ENCODE measurements at places on chromosomes 12 and 14.

GRCh38 chr14:56088941-56089340 lies 29.3 kb upstream of the PELI2 start:
- DNase-seq: no peak

GRCh38 chr12:32761716-32762115 lies 6.0 kb upstream of the YARS2 start:
- no peak for DNase-seq

- peak; percentile 99 for DNase-seq
These were observed 104.5 kb upstream of the MED13L start for GRCh38 chr12:116381744-116382685.

- peak; percentile 90 for DNase-seq
These were observed 250.8 kb downstream of the SLC6A15 start for GRCh38 chr12:84661786-84662185.

DNA sequence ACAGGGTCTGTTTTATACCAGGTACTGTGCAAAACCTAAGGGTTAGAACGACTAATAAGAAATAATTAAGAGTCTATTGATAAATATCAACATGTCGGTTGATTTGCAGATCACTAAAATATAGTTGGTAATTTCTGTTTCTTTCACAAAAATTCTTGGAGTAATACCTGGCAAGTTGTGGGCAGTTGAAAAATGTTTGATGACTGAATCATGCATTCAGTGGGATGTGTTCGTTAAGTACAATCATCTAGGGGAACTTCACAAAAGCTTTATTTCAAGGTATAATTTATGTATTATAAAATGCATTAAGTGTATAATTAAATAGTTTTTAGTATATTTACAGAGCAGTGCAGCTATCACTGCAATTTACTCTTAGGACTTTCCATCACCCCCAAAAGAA lies 120.0 kb downstream of the KCNA5 start:
- peak; percentile 35 for DNase-seq

DNA sequence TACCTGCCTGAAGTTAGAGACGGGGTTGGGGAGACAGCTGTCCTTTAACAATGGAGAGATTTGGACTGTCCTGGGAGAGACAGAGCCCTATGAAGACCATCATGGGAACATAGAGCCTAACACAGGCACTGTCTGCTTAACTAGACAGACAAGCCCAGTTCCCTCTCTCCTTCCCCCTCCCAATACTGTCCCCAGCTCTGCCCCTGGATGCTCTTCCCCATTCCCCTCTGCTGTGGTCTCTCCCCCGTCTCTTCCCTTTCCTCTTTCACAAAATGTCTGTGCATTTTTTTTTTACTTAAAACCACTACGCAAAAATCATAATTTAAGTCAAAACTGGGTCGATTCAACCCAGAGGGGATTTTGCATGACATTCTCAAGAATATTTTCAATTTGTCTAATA lies 232.9 kb downstream of the CHST11 start:
- no peak for DNase-seq

DNA sequence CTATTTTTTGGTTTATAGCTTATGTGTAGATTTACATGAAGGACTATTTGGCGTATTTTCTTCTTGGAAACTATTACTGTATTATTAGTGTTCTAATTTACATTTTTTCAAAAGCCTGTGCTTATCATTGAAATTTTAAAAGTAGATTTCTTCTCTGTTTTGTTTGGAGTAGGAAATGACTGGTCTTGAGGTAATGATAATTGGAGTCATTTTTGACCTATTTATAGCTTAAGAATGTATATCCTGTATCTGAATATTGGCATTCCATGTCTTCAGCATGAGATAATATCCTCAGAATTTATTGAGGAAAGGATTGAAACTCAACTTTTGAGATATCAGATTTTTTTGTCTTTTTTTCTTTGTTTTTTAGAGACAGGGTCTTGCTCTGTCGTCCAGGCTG lies 193.4 kb downstream of the ERC1 start:
- DNase-seq: peak; percentile 50

GRCh38 chr12:80551897-80552296 lies 107.9 kb downstream of the PTPRQ start:
- DNase-seq: peak; percentile 98

GRCh38 chr12:65323070-65323469 lies 44.6 kb downstream of the MSRB3 start:
- no peak for DNase-seq

DNA sequence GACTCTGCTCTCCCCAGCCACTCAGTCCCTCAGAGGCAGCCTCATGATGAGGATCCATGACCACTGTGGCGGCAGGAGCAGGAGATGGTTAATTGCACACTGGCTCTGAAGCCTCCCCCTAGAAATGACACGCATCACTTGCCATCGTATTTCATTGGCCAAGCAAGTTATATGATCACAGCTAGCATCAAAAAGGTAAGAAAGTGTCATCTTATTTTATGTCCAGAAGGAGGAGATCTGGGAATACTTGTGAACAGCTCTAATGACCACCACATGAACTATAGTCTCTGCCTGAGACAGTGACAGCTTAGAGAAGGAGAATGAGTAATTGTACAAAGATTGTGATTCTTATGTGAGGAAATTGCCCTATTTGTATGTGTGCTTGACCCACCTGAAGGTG lies 363.4 kb downstream of the NUAK1 start:
- peak; percentile 74 for DNase-seq

GRCh38 chr14:104361101-104361591 lies 218.4 kb upstream of the C14orf180 start:
- no peak for DNase-seq

GRCh38 chr14:95575840-95576473 lies 41.1 kb downstream of the GLRX5 start:
- no peak for DNase-seq

DNA sequence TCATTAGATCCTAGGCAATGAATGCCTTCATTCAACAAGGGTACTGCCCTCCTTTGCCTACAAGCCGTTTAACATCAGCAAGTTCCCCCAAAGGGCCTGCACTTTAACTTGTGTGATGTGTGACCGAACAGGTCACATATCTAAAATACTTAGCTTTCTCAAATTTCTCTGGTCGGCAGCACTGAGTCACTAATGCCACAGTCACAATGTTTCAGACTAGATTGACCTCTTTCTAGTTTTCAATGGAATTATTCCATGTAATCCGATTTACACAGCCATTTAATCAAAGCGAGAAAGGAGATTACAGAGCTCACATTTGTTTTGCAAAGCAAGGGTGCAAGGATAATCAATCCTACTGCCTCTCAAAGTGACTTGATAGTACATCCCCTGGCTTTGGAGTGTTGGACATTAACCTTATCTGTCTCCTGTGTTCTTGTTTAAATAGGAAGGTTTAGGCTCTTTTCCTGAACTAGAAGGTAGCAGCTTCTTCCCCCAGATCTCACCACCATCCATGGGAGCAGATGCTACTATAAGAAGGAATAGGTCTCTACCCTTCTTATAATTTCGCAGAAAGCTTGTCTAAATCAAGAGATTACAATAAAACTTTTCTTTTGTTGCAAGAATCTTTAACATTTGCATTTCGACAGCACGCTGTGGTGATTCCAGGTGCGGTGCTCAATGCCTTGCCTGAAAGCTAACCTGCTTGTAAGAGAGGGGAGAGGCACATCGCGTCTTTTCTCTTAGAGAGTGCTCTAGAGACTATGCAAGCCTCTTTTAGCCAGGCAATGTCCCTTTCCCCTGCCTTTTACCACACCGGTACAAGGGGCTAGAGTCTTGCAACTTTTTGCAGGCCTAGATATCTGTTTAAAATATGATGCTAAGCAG lies 1.8 kb downstream of the KITLG start:
- no peak for DNase-seq

DNA sequence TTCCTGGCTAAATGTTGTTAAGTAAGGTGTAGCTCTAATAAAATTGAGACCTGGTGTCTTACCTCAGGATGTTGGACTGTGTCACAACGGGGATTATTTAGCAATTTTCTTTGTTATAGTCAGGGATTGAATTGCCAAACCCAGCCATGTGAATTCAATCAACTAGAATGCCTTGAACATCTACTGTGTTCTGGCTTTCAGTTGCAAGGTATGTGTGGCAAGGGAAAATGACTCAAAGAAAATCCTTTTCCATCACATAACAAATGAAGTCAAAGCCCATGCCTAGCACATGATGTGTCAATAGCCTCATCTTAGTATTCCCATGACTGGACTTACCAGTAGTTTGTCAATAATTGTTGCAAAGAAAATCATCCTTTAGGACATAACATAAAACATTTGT lies 519.8 kb upstream of the FLRT2 start:
- DNase-seq: peak; percentile 51

DNA sequence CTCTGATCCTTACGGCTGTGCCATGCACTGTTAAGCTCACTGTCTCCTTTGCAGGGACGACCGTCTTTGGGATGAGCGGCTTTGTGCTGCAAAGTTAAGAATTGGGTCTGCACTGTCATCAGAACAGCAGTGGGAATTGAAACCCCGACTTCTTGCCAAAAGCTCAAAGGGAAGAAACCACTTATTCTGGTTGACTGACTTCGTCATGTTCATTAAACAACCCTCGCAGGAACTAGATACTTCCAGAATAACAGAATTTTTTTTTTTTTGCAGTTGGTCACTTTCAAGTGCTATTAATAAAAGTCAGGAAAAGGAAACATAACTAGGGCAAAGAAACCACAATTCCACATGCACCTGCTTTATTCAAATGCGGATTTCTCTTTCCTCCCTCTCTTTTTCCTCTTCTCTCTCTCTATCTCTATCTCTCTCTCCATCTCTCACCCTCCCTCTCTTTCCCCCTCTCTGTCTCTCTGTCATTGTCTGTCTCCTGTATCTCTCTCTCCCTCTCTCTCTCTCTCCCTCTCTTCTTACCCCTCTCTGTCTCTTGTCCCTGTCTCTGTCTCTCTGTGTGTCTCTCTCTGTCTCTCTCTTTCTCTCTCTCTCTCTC lies 12.3 kb upstream of the GLT1D1 start:
- DNase-seq: no peak

- DNase-seq: peak; percentile 17
These were observed 94.2 kb downstream of the HEATR5A start for GRCh38 chr14:31326111-31326510.

GRCh38 chr14:73753887-73754795 lies 40.0 kb upstream of the PNMA1 start:
- DNase-seq: no peak

DNA sequence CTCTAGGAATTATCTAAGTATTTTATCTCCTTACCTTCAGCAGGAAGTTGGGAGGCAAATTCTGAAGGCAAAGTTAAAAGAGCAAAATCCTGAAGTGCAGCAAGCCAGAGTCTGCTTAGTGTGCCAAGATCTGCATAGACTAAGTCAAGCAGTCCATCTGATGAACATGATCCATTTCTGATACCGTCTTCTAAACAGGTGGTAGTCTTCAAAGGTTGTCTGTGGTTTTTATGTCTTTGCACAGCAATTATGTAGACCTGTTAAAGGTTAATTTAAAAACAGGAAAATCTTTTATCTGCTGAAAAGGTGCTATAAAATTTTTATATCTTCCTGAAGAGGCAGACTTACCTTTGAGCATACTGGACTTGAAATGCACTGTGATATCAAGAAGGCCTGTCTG lies 105.3 kb upstream of the HECTD1 start:
- no peak for DNase-seq

GRCh38 chr14:51807356-51807755 lies 53.1 kb upstream of the GNG2 start:
- DNase-seq: peak; percentile 87

DNA sequence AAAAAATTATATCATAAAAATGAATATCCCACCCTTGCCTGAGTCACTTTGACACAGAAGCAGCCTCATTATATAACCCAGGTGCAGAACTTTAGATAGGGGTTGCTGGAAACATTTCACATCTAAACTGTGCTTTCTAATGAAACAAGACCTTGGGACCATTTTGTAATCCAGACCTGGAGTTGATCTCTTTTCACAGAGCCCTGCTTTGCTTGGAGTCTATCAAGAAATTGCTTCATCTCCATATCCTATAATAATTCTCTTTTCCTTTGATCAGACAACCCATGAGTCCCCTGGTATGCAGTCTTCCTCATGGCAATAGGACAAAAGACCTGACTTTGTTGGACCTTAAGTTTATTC lies 76.3 kb downstream of the HSD17B6 start:
- no peak for DNase-seq

- peak; percentile 75 for DNase-seq
These were observed 3.4 kb downstream of the APOLD1 start for GRCh38 chr12:12788675-12789368.

DNA sequence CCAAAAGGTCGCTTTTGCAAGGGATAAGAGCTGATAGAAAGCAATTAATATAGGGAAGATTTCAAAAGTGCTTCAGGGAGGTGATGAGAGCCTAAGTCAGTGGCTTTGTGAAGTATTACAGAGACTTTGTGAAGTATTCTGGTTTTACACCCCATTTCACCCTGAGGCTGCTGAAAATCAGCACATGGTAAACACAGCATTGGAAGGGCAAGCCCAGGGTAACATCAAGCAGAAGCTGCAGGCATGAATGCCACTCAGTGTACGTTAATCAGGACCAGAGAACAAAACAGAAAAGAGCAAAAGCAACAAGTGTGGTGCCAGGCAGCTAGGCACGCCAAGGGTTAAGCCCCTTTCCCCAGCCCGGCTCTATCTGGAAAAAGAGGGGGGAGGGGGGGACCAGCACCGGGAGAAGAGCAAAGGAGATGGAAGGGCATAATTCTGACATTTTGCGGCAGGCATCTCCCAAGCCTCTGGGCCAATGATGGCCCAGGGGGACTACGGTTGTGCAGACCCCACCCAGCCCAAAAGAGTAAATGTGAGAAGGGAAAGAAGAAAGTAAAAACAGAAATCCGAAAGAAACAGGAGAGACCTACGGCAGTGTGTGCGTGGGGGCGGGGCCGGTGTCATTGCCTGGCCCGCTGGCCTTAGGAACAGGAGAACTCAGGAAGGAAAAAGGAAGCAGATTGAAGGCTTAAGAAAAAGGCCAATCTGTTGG lies 58.9 kb downstream of the DHRS2 start:
- DNase-seq: peak; percentile 48

DNA sequence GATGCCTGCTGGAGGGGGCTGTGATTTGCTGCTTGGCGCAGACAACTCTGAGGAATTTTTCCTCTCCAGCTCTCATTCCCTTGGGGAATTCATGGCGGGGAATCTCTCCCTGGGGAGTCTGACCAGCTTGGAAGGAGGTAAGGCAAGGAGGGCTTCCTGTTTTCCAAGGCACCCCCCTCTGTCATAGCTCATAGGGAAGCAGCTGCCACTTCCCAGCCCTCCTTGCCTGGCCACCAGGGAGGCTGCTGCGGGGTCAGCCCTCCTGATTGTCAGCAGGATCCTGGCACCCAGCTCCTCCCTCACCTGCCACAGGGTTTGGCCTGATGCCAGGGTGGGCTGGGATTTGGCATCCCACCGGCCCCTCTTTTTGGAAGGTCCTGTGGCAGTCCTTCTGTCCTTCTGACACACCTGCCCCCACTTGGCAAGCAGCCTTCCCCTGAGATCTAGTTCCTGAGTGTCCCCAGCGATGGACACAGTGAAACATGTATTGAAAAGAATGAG lies 74.9 kb downstream of the TSPAN9 start:
- peak; percentile 80 for DNase-seq

DNA sequence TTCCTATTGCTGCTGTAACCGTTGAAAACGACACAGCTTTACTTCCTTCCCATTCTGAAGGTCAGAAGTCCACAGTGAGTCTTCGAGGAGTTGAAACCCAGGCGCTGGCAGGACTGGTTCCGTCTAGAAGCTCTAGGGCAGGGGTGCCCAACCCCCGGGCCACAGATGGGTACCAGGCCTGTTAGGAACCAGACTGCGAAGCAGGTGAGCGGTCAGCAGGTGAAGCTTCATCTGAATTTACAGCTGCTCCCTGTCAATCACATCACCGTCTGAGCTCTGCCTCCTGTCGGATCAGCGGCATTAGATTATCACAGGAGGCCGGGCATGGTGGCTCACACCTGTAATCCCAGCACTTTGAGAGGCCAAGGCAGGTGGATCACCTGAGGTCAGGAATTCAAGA lies 12.6 kb upstream of the SFSWAP start:
- DNase-seq: no peak

All from fibroblast of skin of abdomen (primary cell).